ENCODE measurements at places on chromosomes 2 and 18. TPM values are rescaled to one million over a fixed set of nuclear protein-coding genes. Genes with fewer than 3 reads are reported as not detected.
A peak's percentile ranks its signal among the peaks of the same experiment; 100 is the strongest.

DNA sequence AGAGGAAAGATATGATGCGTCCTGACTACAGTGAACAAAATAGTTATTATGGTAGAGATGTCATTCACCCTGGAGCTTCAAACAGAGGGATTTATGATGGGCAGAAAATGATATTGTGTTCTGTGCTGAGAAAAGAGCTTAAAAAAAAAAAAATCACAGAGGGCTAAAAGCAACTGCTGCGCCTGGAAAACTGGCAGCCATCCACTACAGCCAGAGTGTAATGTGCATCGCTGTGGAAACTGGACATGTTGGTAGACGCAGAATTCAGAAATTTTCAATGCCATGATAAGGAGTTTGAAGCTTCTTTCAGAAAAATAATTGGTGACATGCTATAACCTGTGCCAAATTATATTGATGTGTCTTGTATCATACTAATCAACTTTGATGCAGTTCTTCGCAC, 122.9 kb upstream of the SOX11 start:
- H3K27ac ChIP-seq = no peak overlapping the region
- no peak overlapping the region for H3K4me3 ChIP-seq
- no peaks in the 10 kb centered on the region for H3K4me1 ChIP-seq
- peaks cover 74% of the 10 kb centered on the region for H3K36me3 ChIP-seq
- no peak for DNase-seq

Gene IKZF2
- total RNA-seq = 4.2 TPM

Gene LIMS3
- 2.5 TPM for total RNA-seq

Gene DCDC2C
- total RNA-seq = not detected

DNA sequence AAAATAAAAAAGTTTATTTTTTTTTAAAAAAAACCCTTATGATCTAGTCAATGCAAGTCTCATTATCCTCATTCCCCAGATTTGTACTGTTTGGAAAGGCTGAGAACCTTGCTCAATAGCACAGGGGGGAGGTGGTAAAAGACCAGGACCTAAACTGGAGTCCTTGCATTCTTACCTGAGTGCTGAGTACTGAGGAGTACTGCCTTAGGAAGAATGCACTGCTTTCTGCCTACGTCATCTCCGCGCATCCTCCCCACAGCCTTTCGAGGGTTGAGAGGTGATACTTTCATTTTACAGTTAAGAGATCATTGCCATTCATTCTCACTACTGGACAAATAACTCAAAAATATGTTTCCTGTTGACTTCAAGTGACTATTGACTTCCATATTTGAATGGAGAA, 73.8 kb downstream of the MAP3K20 start:
- no peaks in the 10 kb centered on the region for H3K27me3 ChIP-seq
- DNase-seq = no peak
- no peaks in the 10 kb centered on the region for H3K36me3 ChIP-seq
- H3K4me3 ChIP-seq = no peak overlapping the region

DNA sequence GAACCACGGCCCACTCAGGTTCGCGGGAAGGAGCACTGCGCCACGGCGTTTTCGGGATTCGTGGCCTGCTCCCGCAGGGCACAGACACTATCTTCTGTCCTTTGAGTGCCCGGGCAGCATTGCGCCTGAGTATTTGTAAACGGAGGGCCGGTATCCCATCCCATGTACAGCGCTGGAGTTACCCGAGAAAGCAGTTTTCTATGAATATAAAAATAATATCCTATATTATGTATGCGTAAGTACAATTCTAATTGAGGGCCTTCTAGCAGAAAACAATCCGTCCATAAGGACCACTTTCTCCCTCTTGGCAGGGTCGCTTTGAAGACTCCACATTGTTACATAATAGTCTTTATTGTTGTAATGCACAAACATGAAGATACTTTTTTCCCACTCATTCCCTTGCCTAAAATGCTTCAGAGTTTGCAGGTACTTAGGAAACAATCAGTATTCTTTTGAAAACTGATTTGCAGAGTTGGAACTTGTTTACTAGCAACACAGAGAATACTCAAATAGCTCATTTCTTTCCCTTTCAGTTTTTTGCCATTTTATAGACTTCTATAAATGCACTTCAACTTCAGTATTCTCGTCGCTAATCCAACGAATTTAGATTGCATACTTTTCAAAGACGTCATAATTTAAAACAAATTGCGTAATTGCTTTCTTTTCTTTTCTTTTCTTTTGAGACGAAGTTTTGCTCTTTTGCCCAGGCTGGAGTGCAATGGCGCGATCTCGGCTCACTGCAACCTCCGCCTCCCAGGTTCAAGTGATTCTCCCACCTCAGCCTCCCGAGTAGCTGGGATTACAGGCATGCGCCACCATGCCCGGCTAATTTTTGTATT, 1.0 kb upstream of the REV1 start:
- H3K27me3 ChIP-seq = peaks cover 4% of the 10 kb centered on the region
- 0 out of 2 replicates have a peak, but pooled peaks cover 4% of the 10 kb centered on the region for H3K36me3 ChIP-seq
- peak overlapping the region; percentile 88 for H3K27ac ChIP-seq
- H3K4me1 ChIP-seq = peaks cover 43% of the 10 kb centered on the region
- DNase-seq = no peak

GRCh38 chr2:150346806-150347205, 140.7 kb downstream of the RND3 start:
- no peak overlapping the region for H3K4me3 ChIP-seq
- no peaks in the 10 kb centered on the region for H3K36me3 ChIP-seq
- H3K27me3 ChIP-seq = no peaks in the 10 kb centered on the region
- DNase-seq = no peak

Gene GAL3ST2
- 0.73 TPM for total RNA-seq

GRCh38 chr2:149490296-149490695, 97.3 kb downstream of the MMADHC start:
- H3K27me3 ChIP-seq = no peaks in the 10 kb centered on the region
- no peak overlapping the region for H3K27ac ChIP-seq
- H3K36me3 ChIP-seq = no peaks in the 10 kb centered on the region
- peaks cover 35% of the 10 kb centered on the region for H3K4me1 ChIP-seq
- DNase-seq = no peak

Gene FNDC4
- 14.1 TPM for total RNA-seq

DNA sequence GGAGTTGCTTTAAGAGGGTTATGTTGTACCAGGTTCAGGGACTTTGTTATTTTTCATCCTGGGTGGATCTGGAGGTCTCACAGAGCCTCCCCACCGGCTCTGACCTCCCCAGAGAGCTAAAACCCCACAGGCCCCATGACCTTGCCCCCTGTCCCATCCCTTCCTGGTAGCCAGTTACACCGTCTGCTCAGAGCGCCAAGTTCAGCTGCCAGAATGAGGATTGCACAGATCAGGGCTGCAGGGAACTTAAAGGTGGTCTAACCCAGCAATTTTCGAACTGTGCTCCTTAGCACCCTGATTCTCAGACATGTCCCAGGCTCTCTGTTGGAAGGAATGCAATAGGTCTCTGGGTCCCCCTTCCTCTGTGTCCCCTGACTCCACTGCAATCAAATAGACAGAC, 32.1 kb downstream of the ATOH8 start:
- no peak for DNase-seq
- H3K27ac ChIP-seq = no peak overlapping the region
- no peak overlapping the region for H3K4me3 ChIP-seq
- no peaks in the 10 kb centered on the region for H3K27me3 ChIP-seq
- peaks cover 5% of the 10 kb centered on the region for H3K4me1 ChIP-seq

- H3K4me1 ChIP-seq = peaks cover 16% of the 10 kb centered on the region
- DNase-seq = no peak
- H3K27me3 ChIP-seq = no peaks in the 10 kb centered on the region
- H3K27ac ChIP-seq = 0 out of 2 replicates have a peak overlapping the region, but pooled peaks have one; percentile 37
- no peak overlapping the region for H3K4me3 ChIP-seq
Observed at GRCh38 chr2:105824446-105824845, 79.7 kb downstream of the NCK2 start.

GRCh38 chr18:50791599-50792438, 28.0 kb downstream of the MRO start:
- H3K27me3 ChIP-seq = no peaks in the 10 kb centered on the region
- H3K36me3 ChIP-seq = no peaks in the 10 kb centered on the region
- no peak overlapping the region for H3K27ac ChIP-seq
- H3K4me3 ChIP-seq = no peak overlapping the region

DNA sequence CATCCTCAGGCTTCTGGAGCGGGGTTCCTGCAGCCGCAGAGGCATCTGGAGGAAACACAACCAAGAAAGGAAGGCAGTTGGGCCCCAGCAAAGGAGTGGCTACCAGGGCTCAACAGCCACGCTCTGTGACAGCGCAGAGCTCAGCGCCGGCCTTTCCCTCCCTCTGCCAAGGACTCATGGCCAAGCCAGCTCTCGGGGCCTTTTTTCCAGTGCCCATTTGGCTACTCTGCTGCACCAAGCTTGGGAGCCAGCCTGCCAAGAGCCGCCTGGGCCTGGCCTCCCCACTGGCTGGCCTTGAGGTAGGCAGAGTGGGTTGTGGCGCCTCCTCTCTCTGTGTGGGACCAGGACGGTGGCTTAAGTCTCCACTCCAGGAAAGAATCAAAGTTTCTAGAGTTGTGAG, 7.2 kb upstream of the CCDC74A start:
- H3K4me1 ChIP-seq = peaks cover 4% of the 10 kb centered on the region
- DNase-seq = no peak
- no peak overlapping the region for H3K4me3 ChIP-seq
- peaks cover 14% of the 10 kb centered on the region for H3K36me3 ChIP-seq
- H3K27ac ChIP-seq = no peak overlapping the region

GRCh38 chr2:190877436-190877835, 3.2 kb upstream of the GLS start:
- DNase-seq = no peak
- H3K27me3 ChIP-seq = no peaks in the 10 kb centered on the region
- peaks cover 13% of the 10 kb centered on the region for H3K4me1 ChIP-seq
- 0 out of 2 replicates have a peak, but pooled peaks cover 3% of the 10 kb centered on the region for H3K36me3 ChIP-seq

Gene FAM124B
- 4.4 TPM for total RNA-seq

Gene ALKAL2
- 4.3 TPM for total RNA-seq

DNA sequence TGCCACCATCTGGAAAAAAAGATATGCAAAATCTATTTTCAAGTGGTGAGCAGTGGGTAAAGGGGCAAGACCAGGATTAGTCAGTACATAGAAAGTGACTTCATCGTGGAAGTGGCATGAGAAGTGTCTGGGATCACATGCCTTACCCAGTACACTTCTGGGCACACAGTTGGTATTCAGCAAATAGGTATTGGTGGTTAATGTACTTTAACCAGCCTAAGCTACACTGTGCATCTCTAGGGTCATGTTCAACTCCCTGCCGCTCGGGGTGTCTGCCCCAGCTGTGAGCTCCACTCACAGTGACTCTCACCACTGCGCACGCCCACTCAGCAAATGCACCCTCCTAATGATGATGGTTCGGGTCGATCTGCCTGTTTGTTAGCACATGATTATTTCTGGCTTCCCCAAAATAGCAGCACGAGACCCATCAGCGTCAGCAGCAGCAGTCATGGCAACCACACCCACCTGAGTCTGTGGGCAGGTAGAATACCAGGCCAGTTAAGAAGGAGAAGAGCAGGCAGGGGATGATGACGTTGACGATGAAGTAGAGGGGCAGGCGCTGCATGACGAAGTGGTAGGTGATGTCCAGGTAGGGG, 11.1 kb downstream of the CHRNA1 start:
- peaks cover 24% of the 10 kb centered on the region for H3K4me1 ChIP-seq
- DNase-seq = no peak
- no peaks in the 10 kb centered on the region for H3K27me3 ChIP-seq
- no peak overlapping the region for H3K4me3 ChIP-seq

- H3K4me3 ChIP-seq = no peak overlapping the region
- H3K27me3 ChIP-seq = peaks cover 11% of the 10 kb centered on the region
- no peaks in the 10 kb centered on the region for H3K36me3 ChIP-seq
- DNase-seq = no peak
- no peaks in the 10 kb centered on the region for H3K4me1 ChIP-seq
Observed at GRCh38 chr2:120324933-120325332, 21.0 kb upstream of the INHBB start.

DNA sequence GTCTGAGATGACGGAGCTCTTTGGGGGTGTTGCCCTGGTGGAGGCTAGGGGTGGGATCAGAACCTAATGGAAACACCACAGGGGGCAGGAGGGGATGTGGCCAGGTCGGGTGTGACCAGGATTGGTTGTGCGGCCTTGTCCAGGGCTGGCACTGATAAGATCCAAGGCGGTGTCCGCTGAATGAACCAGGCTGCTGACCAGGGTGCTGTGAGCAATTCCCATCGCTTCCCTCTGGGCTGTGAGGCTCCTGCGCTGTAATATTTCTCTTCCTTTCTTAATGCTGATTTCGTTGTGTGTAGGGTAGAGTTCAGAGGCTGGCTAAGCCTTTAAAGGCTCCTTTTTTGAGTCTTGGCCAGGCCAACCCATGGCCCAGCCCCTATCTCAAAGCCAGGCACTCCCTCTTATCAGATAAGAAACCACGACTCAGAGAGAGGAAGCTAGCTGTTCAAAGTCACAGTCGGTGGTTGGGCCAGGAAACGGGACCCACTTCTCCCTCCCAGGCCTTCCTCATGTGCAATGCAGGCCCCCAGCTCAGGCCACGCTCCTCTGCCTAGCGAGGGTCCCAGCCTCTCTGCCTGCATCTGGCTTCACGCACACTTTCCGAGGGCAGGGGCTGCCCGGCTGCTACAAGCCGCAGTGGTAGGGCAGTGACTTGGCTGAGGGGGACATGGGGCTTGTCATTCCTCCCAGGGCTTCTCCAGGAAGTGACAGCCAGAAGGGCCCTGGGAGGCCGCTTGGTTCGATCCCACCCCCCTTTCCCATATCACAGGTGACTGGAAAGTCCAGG, 26.0 kb upstream of the FOSL2 start:
- H3K27me3 ChIP-seq = peaks cover 6% of the 10 kb centered on the region
- no peak overlapping the region for H3K27ac ChIP-seq
- no peak for DNase-seq
- no peaks in the 10 kb centered on the region for H3K36me3 ChIP-seq
- H3K4me1 ChIP-seq = peaks cover 23% of the 10 kb centered on the region

Gene CCL20
- total RNA-seq = not detected

GRCh38 chr2:112623913-112624777, 21.6 kb upstream of the SLC20A1 start:
- no peak overlapping the region for H3K27ac ChIP-seq
- H3K4me1 ChIP-seq = peaks cover 13% of the 10 kb centered on the region
- no peak overlapping the region for H3K4me3 ChIP-seq
- no peaks in the 10 kb centered on the region for H3K36me3 ChIP-seq
- DNase-seq = no peak

Gene C2orf66
- total RNA-seq = not detected

Measured in WTC11 (cell line).